ENCODE measurements at places on chromosomes 3 and 15.

DNA sequence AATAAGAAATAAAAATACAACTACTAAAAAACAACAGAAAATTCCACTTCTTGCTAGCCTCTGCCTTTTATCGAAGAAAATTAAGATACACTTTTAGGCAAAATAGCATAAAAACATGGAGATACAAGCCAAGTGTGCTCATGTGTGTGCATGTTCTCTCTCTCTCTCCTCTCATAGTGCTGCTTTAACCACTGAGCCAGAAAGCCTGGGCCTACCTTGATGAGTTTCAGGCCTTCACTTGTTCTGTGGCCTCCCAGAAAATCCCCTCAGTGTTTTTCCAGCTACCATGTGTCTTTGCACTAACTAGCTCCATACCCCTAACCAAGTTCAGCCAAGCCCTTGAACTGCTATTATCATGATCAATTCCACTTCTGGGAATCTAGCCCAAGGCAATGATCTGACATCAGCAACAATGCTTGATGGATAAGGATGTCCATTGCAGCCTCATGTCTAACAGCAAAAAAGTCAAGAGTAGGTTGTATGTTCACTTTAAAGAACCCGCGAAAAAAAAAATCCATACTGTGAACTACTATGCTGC lies 18.1 kb downstream of the CYP11A1 start:
- no peak for DNase-seq

DNA sequence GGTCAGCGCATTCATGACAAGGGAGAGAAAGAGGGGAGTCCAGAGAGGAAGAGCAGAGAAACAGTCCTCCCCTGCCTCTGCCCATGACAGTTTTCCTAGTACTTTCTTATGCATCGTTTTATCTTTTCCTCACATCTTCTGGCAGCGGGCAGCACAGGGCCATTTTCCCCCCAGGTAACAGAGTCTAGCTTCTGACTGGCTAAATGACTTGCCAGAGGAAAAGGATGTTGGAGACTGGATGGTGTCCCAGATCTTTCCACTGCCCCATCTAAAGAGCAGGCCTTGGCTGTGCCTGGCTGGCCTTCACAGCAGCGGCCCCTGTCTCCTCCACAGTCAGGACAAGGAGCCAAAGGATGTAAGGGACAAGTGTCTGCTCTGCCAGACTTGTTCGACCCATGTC lies 59.3 kb downstream of the CTDSPL start:
- DNase-seq: no peak

GRCh38 chr15:77430213-77430612 lies 9.5 kb downstream of the HMG20A start:
- DNase-seq: no peak

DNA sequence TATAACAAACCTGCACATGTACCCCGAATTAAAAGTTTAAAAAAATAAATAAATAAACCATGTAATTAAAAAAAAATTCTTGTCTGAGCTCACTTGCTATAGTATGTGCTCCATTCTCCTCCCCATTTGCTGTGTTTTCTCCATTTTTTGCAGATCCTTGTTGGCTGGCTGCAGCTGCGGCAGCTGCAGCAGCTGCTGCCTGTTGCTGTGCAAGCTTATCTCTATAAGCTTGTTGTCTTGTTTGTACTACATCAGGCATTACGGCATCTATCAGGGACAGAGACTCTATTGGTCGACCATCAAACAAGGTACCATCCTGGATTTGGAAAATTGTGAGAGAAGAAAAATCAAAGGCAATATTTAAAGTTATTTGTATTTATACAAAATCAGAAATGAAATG lies 145.9 kb downstream of the TBL1XR1 start:
- no peak for DNase-seq

DNA sequence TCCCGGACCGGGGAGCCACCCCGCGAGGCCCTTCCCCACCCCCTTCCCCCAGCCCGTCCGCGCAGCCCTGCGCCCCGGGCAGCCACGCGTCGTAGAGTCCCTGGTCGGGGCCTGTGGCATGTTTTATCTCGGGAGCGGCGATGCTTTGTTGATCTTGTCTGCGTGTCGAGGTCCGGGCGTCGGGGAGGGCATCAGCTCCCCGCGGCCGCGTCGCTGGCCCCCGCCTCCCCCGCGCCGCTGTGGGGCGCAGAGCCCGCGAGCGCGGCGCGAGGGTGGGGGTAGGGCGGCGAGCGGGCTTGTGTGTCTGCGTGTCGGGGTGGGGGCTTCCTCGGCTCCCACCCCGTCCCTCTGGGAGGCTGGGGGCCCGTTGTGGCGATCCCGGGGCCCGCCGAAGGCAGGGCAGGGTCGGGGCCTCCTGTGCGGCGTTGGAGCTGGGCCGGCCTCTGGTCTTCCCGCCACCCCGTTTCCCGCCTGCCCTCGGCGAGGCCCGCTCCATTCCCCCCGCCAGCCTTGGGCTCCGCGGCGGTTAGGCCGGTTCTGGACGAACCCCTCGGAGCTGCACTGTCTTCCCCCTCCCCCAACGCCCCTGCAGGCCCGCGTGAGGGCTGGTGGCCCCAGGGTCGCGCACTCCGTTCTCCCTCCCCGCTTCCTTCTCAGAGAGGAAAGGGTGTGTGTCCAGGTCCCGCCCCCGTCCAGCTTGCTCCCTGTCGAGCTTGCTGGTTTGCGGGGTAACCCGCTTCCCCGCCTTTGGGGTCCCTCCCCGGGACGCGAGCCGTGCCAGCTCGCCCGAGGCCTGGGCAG lies 695 bp downstream of the GMPS start:
- DNase-seq: peak; percentile 57

GRCh38 chr3:43620831-43621655 lies 768 bp downstream of the ANO10 start:
- peak; percentile 2 for DNase-seq

DNA sequence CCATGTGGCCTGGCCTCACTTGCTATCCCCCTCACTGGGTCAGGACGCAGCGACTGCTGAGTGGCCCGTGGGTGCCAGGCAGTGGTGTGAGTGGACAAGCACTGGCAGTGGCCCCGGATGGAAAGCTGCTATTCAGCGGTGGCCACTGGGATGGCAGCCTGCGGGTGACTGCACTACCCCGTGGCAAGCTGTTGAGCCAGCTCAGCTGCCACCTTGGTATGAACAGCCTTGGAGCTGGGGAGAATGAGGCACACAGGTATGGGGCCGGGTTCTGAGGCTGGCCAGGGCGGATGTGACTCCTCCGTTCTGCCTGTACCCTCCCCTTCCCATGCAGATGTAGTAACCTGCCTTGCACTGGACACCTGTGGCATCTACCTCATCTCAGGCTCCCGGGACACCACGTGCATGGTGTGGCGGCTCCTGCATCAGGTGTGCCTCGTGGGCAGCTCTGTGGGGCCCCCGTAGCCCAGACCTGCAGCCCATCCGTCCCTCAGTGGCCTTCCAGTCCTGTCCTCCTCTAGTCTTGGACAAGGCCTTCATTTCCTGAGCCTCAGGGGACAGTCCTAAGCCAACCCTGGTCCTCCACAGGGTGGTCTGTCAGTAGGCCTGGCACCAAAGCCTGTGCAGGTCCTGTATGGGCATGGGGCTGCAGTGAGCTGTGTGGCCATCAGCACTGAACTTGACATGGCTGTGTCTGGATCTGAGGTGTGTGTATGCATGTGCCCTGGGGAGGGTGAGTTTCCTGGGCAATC lies 28.2 kb downstream of the NBEAL2 start:
- no peak for DNase-seq

- DNase-seq: no peak
Measured at GRCh38 chr3:12557473-12558100, 700 bp downstream of the MKRN2 start.

DNA sequence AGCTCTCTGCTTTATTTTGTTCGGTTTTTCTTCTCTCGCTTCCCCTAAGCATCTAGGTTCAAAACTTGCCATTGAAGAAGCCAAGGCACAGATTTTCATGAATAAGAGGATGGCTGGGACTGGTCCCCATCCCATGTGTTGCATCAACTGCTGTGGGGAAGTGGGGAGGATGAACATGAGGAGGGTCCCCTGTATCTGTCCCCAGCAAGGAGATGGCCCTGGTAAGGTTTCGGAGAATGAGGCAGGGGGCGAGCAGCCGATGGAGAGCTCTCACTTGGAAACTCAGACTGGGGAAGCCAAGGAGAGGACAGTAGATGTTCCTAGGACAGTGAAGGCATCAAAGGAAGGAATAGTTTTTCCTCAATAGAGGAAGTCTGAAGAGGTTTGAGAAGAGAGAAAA lies 142.0 kb upstream of the ATP2B2 start:
- DNase-seq: no peak
